ENCODE measurements at places on chromosomes 5 and 9. TPM values are rescaled to one million over a fixed set of nuclear protein-coding genes. Genes with fewer than 3 reads are reported as not detected.
A peak's percentile ranks its signal among the peaks of the same experiment; 100 is the strongest.

- no peak overlapping the region for H3K27ac ChIP-seq
- no peak overlapping the region for H3K4me3 ChIP-seq
- H3K36me3 ChIP-seq: no peaks in the 10 kb centered on the region
- H3K27me3 ChIP-seq: peaks cover 62% of the 10 kb centered on the region
- no peaks in the 10 kb centered on the region for H3K4me1 ChIP-seq
- no peak for DNase-seq
Measured at GRCh38 chr5:1909346-1909985, 26.7 kb upstream of the IRX4 start.

DNA sequence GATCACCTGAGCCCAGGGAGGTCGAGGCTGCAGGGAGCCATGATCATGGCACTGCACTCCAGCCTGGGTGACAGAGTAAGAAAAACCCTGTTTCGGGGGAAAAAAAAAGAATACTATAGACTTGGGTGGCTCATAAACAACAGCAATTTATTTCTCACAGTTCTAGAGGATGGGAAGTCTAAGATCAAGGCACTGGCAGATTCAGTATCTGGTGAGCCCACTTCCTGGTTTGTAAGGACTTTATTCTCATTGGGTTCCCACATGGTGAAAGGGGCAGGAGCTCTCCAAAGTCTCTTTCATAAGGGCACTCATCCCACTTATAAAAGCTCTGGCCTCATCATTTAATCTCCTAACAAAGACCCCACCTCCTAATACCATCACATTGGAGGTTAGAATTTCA is 8.7 kb downstream of the HINT1 start:
- no peak for DNase-seq
- H3K27ac ChIP-seq: no peak overlapping the region
- H3K4me1 ChIP-seq: no peaks in the 10 kb centered on the region
- H3K4me3 ChIP-seq: no peak overlapping the region

GRCh38 chr5:50647726-50648125 is 18.7 kb upstream of the PARP8 start:
- no peak overlapping the region for H3K27ac ChIP-seq
- no peak for DNase-seq
- no peaks in the 10 kb centered on the region for H3K4me1 ChIP-seq

GRCh38 chr5:123659011-123659410 is 147.0 kb downstream of the CSNK1G3 start:
- no peak for DNase-seq
- no peaks in the 10 kb centered on the region for H3K4me1 ChIP-seq
- no peak overlapping the region for H3K4me3 ChIP-seq
- no peak overlapping the region for H3K27ac ChIP-seq
- no peaks in the 10 kb centered on the region for H3K27me3 ChIP-seq

DNA sequence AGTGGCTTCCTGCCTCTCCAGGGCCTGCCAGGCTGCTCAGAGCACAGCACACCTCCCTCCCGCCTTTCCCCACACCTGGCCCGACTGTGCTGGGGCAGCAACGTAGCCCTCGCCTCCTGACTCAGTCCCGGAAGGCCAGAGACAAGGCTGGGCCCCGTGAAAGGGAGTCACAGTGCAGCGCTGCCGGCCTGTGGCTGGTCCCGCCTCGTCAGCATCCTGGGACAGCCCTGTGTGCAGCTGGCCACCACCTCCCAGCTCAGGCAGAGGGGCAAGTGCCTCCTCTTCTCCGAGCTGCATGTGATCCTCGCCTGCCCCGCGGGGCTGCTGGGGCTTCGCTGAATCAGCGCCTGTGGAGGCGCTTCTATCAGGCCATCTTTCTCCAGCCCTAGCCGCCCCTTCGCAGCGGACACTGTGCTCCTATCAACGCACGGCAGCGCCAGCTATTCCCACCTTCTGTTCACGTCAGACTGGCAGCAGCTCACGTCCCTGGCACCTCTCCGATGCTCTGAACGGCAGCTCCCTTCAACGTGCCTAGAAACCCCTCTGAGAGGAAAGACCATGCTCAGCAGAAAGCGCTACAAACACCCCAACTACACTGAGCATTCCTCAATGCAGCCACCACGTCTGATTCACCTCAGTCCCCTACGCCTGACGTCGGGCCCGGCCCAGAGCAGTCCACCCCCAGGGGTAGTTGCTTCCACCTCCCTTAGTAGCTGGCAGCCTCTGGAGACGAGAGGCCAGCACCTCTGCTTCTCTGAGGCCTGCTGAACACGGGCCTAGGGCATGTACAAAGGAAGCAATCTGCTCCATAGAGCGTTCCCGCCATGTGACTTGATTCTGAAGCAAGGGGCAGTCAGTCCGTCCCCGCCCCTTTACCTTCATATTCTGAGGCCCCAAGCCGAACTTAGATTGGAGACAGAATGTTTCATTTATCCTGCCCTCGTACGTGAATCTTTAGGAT is 78.8 kb downstream of the GPR21 start:
- DNase-seq: no peak
- H3K4me3 ChIP-seq: no peak overlapping the region
- peaks cover 11% of the 10 kb centered on the region for H3K4me1 ChIP-seq
- H3K27ac ChIP-seq: no peak overlapping the region
- H3K36me3 ChIP-seq: peaks cover 33% of the 10 kb centered on the region

GRCh38 chr9:101731429-101731828 is 7.0 kb downstream of the GRIN3A start:
- no peak overlapping the region for H3K27ac ChIP-seq
- no peaks in the 10 kb centered on the region for H3K4me1 ChIP-seq
- DNase-seq: no peak
- no peak overlapping the region for H3K4me3 ChIP-seq
- H3K27me3 ChIP-seq: no peaks in the 10 kb centered on the region

GRCh38 chr5:55052383-55052931 is 28.4 kb downstream of the GZMK start:
- no peak overlapping the region for H3K27ac ChIP-seq
- H3K36me3 ChIP-seq: no peaks in the 10 kb centered on the region
- no peak for DNase-seq
- no peaks in the 10 kb centered on the region for H3K27me3 ChIP-seq

DNA sequence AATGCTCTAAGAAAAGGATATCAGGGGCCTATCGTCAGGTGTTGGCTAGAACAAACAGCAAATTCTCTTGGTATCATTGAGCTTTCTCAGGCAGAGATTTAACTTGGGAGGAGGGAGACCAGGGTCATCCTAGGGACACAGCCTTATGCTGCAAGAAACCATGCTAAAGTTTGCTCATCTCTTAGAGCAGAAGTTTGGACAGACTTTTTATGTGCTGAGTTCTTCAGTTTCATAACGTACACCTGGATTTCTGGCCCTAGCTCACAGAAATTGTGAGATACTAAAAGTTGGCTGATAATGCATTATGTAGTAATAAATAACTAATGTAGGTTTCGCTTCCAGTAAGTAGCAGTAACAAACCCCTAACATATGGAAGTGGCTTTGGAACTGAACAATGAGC is 1359.8 kb upstream of the CDH9 start:
- no peak overlapping the region for H3K27ac ChIP-seq
- no peaks in the 10 kb centered on the region for H3K4me1 ChIP-seq
- H3K36me3 ChIP-seq: no peaks in the 10 kb centered on the region
- DNase-seq: no peak
- no peaks in the 10 kb centered on the region for H3K27me3 ChIP-seq

- H3K27ac ChIP-seq: no peak overlapping the region
- H3K36me3 ChIP-seq: peaks cover 12% of the 10 kb centered on the region
- DNase-seq: no peak
- peak overlapping the region; percentile 90 for H3K4me3 ChIP-seq
- H3K4me1 ChIP-seq: peaks cover 34% of the 10 kb centered on the region
Measured at GRCh38 chr9:113596616-113597320, 133.2 kb downstream of the RGS3 start.

GRCh38 chr9:93657331-93658111 is 81.1 kb downstream of the PHF2 start:
- H3K27ac ChIP-seq: no peak overlapping the region
- H3K4me1 ChIP-seq: no peaks in the 10 kb centered on the region
- no peak for DNase-seq
- H3K27me3 ChIP-seq: no peaks in the 10 kb centered on the region
- no peaks in the 10 kb centered on the region for H3K36me3 ChIP-seq

GRCh38 chr9:33795819-33796218 is 458 bp downstream of the PRSS3 start:
- DNase-seq: no peak
- H3K36me3 ChIP-seq: no peaks in the 10 kb centered on the region
- H3K4me1 ChIP-seq: peaks cover 10% of the 10 kb centered on the region
- H3K27ac ChIP-seq: no peak overlapping the region
- no peaks in the 10 kb centered on the region for H3K27me3 ChIP-seq
- H3K4me3 ChIP-seq: no peak overlapping the region

DNA sequence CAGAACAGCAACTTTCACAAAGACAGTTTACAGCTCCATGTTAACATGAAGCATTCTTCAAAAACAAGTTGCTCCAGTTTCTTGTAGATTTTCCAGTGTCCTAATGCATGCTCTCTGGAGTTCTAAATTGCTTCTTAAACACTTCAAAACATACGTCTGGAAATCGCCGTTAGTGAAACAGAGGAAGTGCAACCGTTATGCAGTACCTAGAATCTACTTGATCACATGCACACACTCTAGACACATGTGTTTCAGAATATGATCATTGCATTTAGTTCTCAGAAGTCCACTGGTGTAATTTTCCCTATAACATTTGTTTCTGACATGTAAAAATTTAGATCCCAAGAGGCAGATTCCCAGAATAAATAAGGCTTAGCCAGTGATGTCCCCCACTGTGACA is 41.1 kb upstream of the RUFY1 start:
- no peaks in the 10 kb centered on the region for H3K27me3 ChIP-seq
- H3K4me1 ChIP-seq: no peaks in the 10 kb centered on the region
- no peak overlapping the region for H3K4me3 ChIP-seq
- DNase-seq: no peak

GRCh38 chr9:36118706-36119105 is 17.8 kb upstream of the GLIPR2 start:
- no peak for DNase-seq
- no peaks in the 10 kb centered on the region for H3K4me1 ChIP-seq
- H3K27me3 ChIP-seq: no peaks in the 10 kb centered on the region
- no peak overlapping the region for H3K4me3 ChIP-seq
- no peak overlapping the region for H3K27ac ChIP-seq

DNA sequence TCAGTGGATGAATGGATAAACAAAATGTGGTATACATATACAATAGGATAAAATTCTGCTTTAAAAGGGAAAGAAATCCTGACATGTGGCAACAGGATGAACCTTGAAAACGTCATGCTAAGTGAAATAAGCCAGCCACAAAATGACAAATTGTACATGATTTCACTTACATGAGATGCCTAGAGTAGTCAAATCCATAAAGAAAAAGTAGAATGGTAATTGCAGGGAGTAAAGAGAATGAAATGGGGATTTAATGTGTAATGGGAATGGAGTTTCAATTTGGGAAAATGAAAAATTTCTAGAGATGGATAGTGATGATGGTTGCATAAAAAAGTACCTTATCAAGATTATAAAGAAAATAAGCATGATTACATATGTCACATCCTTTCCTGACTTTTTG is 1489.2 kb upstream of the C9orf72 start:
- H3K4me3 ChIP-seq: no peak overlapping the region
- no peak overlapping the region for H3K27ac ChIP-seq
- no peaks in the 10 kb centered on the region for H3K36me3 ChIP-seq
- no peak for DNase-seq

DNA sequence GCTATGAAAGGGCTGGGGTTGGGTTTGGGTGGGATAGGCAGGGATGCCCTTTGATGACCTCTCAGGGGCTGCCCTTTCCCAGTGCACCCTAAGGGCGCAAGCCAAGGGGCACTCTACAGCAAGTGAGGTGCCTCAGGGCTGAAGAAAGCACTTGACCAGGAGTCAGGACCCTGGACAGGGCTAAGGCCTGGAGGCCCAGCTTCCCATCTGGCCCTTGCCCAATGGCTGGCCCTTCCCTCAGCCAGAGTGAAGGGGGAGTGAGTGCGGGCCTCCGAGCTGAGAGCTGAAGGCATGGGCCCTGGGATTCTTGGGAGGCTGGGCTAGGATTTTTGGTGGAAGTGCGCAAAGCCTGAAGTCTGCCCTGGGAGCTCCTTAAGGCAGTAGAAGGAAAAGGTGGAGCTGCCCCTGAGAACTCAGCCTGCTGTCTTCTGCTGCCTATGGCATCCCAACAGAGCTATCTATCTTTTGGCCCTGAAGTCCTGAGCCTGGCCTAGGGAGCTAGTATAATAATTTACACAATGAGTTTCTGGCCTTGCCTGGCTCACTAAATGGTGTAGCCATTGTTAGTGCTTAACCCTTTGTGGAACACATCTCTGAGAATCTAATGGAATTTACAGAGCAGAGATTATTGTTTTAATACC is 16.4 kb downstream of the JADE2 start:
- H3K4me1 ChIP-seq: no peaks in the 10 kb centered on the region
- peaks cover 20% of the 10 kb centered on the region for H3K36me3 ChIP-seq
- no peak for DNase-seq
- no peak overlapping the region for H3K4me3 ChIP-seq
- no peak overlapping the region for H3K27ac ChIP-seq
- no peaks in the 10 kb centered on the region for H3K27me3 ChIP-seq

DNA sequence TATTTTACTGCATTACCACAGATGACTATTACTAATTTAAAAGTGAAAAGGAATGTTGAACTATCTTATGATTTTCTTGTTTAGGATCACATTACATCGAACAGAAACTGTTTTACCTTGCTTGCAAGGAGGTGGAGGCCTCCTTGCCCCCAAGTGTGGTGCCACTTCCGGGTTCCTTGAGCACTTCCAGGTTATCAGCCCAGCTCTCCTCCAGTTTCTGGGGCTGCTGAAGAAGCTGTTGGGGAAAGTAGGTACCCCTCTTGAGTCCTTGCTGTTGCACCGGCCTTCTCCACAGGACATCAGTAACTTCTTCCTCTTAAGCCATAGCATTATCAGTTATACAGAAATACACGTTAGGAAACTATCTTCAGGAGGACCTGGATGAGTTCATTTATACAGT is 278.2 kb downstream of the DMRT2 start:
- no peaks in the 10 kb centered on the region for H3K4me1 ChIP-seq
- no peak overlapping the region for H3K27ac ChIP-seq
- H3K27me3 ChIP-seq: no peaks in the 10 kb centered on the region
- H3K36me3 ChIP-seq: no peaks in the 10 kb centered on the region
- no peak for DNase-seq

GRCh38 chr9:109244179-109245132 is 76.4 kb downstream of the EPB41L4B start:
- H3K27me3 ChIP-seq: no peaks in the 10 kb centered on the region
- H3K36me3 ChIP-seq: no peaks in the 10 kb centered on the region
- no peaks in the 10 kb centered on the region for H3K4me1 ChIP-seq
- peak overlapping the region; percentile 49 for H3K4me3 ChIP-seq
- peak; percentile 71 for DNase-seq
- H3K27ac ChIP-seq: no peak overlapping the region

The TMOD1 gene
- 0.54 TPM for polyA plus RNA-seq

The HSD17B3 gene
- polyA plus RNA-seq: 0.51 TPM

The CEP78 gene
- 6.2 TPM for polyA plus RNA-seq

The FBP2 gene
- polyA plus RNA-seq: not detected

The LRRC70 gene
- 0.08 TPM for polyA plus RNA-seq

The PCAT7 gene
- polyA plus RNA-seq: 0.03 TPM

The ZCCHC10 gene
- 26.3 TPM for polyA plus RNA-seq

The PCDH12 gene
- polyA plus RNA-seq: 0.02 TPM

The C9orf153 gene
- 0.03 TPM for polyA plus RNA-seq
